ENCODE measurements at places on chromosomes 4 and X.
A peak's percentile ranks its signal among the peaks of the same experiment; 100 is the strongest.

- DNase-seq: no peak
Observed at GRCh38 chrX:108268434-108269080, 169.7 kb downstream of the COL4A6 start.

- no peak for DNase-seq
Observed at GRCh38 chr4:13137390-13137789, 346.8 kb downstream of the RAB28 start.

- DNase-seq: no peak
Observed at GRCh38 chr4:159178979-159179969, 76.4 kb downstream of the RAPGEF2 start.

- DNase-seq: no peak
Observed at GRCh38 chrX:120358737-120359456, 3.0 kb upstream of the ATP1B4 start.

- DNase-seq: no peak
Observed at GRCh38 chr4:7347981-7348380, 86.7 kb downstream of the PSAPL1 start.

DNA sequence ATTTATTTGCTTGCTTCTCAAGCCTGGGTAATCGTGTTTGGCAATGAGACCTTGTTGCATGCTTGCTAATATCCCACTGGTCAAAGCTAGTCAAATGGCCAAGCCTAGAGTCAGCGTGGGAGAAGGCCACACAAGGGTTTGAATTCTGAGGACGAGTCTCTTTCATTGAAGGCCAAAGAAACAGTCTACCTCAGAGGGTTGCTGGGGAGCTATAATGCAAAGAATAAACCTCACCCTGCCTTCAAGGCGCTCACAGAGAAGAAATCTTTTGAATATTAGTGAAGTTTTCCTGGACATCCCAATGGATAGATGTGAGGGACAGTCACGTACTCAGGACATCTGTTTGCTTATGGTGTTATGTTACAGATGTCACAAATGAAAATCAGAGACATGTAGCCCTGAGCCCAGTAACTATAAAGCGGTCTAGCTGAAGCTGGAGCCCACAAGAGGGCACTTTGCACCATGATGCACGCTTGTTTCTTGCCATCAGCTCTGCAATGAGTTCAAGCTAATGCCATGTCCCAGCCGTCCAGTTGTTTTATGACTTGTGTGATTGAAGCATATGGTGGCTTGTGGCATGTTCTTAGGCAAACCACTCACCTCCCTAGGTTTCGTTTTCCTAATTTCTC, 1.1 kb upstream of the TLR3 start:
- peak; percentile 34 for DNase-seq

DNA sequence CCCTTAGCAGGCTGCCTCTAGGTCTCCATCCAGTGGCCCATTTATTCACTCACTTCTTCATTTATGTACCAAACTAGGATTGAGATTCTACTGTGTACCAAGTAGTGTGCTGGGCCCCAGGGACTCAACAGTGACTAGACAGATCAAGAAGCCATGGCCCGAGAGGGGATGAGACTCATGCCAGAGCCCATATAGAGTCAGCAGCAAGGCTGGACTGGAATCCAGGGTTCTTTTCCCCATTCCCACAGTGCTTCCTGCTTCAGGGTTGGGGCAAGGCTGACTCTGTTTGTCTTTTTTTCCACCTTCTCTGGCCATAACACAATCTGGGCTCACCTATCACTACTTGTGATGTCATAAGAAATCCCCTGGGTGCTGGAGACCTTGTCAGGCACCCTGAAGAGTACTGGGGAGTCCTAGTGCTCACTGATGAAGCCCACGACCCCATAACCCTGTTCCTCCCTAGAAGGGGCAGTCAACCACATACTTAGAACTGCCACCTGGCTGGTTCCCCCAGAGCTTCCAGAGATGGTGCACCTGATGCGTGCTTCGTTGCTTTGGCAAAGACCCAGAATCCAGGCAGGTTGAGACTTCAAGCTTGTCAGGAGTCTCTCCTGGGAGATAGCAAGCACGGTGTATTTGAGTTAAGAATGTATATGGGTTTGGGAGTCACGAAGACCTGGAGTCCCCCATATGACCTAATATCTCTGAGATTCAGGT, 6.2 kb downstream of the RTL5 start:
- DNase-seq: no peak

DNA sequence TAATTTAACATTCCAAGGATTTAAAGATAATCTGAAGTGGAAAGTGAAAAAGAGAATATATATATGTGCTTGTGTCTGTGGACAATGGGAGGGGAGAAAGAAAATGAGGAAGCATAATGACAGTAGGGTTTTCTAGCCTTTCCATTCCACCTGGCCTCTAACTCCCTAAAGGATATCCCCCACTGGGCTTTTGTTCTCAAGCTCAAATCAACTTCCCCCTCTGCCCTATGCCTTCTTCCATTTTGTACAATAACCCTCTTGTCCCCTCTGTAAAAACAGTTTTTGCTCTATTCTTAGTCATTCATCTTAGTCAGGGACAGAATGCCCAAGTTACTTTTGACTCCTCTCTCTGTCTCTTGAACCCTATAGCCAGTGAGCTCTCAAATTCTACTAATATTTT, 23.6 kb downstream of the ANTXR2 start:
- DNase-seq: no peak

DNA sequence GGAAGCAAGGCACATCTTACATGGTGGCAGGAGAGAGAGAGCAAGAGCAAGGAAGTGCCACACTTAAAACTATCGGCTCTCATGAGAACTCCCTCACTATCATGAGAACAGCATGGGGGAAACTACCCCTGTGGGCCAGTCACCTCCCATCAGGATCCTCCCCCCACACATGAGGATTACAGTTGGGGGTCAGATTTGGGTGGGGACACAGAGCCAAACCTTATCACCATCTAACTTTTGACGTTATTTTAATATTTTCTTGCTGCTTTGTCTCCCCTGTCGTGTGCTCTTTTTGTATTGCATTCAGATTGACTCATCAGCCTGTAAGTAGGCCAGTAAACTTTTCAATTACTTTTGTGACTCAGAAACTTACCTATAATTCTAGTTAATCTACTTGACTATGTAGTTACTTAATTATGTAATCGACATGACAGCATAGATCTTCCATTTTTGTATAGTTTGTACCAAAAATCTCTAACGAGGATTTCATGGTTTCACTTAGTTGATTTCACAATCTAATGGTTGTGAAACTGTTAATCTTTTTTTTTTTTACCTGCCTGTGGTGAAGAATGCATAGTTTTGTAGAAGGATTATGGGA, 18.3 kb downstream of the STIM2 start:
- DNase-seq: no peak

- no peak for DNase-seq
Observed at GRCh38 chr4:120839334-120839973, 83.1 kb downstream of the PRDM5 start.

- DNase-seq: no peak
Observed at GRCh38 chrX:135383249-135383648, 38.5 kb upstream of the SMIM10L2A start.

GRCh38 chr4:53196882-53197771, 168.7 kb downstream of the SCFD2 start:
- DNase-seq: peak; percentile 88

DNA sequence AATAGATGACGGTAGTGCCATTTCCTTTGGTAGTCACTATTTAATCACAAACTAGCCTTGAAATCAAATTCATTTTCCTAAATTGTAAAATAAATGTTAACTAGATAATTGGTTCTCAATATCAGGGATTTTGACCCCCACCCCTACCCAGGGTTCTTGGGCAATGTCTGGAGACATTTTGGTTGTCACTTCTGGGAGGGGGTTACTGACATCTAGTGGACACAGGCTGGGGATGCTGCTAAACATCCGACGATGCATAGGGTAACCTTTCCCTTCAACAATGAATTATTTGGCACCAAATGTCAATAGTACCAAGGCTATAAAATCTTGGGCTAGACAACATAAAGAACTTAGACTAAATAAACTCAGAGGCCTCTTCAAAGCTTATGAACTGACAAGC, 285.8 kb upstream of the TRPC5 start:
- DNase-seq: no peak

DNA sequence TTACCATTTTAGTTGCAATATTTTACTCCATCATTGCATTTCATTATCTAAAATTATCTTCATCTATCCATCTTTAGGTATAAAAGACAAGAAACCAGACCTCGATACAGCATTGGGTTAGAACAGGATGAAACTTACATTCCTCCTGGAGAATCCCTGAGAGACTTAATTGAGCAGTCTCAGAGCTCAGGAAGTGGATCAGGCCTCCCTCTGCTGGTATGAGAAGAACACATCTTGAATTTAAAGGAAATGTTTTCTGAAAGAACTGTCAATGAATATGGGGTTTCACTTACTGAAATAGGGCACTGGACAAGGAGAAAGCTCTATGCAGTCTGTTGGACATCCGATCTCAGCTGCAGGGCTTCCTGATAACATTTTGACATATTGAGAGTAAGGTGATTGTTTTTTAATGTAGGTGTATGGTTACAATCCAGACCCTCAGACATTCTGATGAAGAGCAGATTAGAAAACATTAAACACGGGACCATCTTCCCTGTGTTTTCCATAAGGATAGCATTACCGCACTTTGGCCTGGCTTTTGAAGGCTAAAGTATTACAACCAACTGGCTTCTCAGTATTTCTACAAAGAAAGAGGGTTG, 367.2 kb downstream of the BMPR1B start:
- peak; percentile 1 for DNase-seq

DNA sequence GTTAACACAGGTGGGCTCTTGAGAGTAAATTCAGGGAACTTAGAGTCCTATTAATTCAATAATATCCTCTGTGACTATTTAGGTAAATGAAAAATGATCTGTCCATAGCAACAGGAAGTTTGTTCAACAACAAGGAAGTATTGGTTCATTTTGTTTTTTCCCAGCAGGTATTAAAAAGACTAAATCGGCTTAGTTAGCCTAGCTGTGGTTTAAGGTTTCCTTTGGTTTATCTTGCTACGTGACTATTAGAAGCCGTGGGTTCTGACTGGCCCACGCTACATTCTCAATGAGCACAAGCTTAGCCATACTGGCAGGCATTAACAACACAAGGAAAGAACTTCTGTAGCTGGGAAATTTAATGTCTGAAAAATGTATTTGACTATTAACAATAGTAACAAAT, 168.8 kb upstream of the HS3ST1 start:
- peak; percentile 74 for DNase-seq

DNA sequence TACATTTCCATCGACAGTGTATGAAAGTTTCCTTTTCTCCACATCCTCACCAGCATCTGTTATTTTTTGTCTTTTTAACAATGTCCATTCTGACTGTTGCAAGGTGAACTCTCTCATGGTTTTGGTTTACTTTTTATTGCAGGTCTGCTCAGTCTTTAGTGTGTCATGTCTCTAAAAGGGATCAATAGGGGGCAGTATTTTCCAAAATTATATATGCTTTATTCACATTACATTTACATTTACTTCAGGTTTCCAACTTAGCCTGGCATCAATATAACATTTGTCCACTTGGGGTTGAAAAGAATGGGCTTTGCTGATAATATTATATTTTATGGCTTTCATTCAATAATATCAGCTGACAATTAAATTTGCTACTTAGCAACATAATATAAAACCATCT, 265.0 kb upstream of the SLITRK2 start:
- no peak for DNase-seq

- peak; percentile 3 for DNase-seq
Observed at GRCh38 chr4:140884431-140885058, 128.4 kb upstream of the TBC1D9 start.

DNA sequence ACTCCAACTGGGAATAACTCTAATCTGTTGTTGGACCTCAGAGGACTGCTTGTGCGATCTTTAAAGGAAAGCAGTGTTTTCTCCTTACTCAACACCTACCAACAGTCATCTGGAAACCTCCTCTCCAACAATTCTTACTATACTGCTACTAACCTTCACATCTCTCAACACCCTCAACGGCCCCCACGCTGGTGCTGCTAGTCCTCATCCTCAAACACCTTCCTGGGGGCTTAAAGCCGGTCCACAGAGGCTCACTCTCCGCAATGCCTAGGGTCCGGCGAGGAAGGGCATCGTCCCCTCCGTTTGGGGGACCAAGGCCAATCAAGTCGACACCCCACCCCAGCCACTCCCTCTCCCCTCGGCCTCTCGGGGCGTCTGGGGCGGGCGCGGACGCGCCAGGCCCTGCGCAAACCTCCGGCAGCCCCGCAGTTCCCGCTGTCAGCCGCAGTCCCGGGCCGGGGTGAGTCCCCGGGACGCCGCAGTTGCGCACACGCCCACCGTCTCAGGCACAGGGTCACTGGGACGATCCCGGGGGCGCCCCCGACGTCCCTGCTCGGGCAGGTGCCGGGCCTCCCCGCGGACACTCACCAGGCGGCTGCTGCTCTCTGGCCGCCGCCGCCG, 418 bp downstream of the TAB3 start:
- no peak for DNase-seq

DNA sequence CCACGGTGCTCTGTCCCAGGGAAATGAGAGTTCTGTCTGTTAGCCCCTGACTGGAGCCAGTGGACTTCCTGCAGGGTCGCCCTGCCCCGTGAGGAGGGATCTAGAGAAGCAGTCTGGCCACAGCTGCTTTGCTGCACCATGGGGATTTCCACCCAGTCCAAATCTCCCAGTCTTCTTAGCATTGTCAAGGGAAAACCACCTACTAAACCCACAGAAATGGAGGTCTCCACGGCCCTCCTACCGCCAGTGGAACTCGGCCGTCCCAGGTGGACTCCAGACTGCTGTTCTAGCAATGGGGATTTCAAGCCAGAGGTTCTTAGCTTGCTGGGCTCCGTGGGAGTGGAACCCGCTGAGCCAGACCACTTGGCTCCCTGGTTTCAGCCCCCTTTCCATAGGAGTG, 133.3 kb upstream of the PCDH7 start:
- no peak for DNase-seq

GRCh38 chr4:163681208-163681821, 186.8 kb downstream of the TMA16 start:
- no peak for DNase-seq

DNA sequence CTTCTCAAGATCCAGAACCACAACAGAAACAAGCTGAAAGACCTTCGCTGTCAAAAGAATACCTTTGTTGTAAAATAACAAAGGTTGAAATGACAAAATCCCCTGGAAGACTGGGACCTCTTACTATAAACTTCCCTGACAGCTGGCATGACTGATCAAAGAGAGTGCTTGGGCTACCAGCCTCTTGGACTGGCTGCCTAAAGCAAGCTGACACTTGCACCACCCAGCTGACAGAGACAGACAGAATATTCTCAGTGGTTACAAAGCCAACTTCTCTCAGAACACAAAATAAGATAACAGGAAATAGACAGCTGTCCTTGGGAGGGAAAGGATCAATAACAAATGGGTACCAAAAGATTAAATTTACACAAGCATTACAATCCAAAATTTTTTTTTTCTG, 241.7 kb upstream of the SPOCK3 start:
- no peak for DNase-seq

DNA sequence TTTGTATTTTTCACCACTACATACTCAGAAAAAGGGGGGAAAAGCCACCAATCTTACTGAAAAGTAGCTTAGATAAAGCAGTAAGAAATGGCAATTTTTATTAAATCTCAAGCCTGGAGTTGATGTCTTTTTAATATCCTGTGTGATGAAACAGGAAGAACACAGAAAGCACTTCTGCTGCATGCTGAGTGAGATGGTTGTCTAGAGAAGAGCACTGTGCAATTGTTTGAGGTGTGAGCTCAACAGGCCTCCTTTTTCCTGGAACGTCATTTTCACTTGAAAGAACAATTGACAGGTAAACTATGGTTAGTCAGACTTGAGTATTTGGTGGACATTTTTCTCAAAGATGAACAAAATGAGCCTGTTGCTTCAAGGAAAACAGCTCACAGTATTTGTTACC, 73.9 kb downstream of the RTL5 start:
- no peak for DNase-seq
